Panc1 (cell line): ENCODE measurements at places on chromosomes 2 and 18.

DNA sequence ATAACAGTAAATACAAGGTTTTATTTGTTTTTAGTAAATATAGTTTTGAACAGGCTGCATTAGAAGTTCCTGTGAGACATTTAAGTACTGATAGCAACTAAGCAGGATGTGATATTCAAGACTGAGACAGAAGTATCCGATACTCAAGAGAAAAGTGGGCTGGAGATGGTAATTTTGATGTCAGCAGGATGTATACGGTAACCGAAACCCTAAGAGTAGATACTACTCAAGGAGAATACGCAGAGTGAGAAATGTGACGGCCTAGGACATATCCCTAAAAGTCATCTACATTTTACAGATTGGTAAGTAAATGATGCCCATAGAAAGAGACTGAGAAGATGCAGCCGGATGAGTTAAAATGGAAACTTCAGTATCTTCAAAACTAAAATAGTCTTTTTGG, 115.4 kb downstream of the GORASP2 start:
- DNase-seq, result no peak

DNA sequence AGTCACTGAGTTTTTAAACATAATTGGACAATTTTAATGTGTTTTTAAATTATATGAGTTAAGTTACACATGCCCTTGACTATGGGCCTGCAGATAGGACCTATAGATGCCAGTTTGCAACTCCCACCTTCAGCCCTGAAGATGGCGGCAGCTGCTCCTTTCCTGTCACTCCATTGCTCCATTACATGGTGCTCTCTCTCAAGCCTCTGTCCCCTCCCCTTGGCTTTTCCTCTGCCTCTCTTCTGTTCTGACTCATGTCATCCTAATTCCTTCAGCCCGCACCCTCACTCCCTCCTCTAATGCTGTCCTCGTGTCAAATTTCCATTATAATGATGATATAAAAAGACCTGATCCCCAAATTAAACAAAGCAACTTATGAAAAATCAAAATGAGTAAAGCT, 133.7 kb upstream of the HNRNPA3 start:
- DNase-seq, result no peak

DNA sequence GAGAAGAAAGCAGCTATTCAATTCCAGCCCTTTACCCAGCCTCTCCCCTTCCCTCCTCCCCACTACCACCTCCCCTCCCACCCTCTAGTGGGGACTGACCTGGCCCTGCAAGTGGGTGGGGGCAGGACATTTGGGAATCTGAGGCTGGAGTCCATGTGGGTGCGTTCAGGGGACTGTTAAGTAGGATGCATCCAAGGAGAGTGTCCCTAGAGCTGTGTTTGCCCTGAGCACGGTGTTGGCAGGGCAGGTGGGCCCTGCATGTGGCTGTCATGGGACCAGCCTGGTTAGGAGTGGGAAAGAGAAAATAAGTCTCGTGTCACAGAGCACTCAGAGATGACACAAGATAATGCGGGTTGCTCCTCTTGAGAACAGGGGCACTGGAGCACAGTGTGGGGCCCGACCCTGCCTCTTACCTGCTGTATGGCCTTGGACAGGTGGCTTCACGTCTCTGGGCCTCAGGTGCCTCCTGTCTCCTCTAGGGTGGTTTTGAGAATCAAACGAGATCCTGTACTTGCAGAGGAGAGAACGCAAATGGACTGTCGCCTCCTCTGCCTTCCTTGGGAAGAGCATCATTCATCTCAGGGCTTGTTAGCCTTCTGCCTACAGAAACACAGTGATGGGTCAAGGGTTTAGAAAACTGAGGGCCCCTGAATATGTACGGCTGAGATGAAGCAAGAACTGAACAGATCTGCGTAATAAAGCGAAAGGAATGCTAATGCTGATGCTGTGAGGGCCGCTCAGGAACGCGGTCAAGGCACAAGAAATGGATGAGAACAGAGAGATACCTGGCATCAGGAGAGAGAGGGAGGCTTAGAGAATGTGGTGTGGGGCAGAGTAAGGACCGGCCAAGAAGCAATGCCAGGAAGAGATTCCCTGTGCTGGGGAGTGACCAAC, 187.7 kb upstream of the HAAO start:
- no peak for DNase-seq

GRCh38 chr2:57515366-57515765, 531.2 kb upstream of the VRK2 start:
- no peak for DNase-seq

DNA sequence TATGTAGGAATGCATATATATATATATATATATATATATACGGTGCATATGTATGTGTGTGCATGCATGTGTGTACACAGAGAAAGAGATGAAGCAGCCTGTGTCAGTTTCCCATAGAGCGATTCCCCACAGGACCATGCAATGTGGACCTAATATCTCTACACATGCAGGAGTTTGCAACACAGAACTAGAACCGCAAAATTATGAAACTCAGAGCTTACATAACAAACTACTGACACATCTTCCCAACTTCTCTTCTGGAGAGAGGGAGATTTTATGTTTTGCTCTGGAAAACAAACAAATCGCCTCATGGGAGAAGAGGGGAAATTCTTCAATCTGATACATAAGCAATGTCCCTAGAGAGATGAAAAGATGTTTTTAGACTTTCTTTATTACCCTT, 377.2 kb downstream of the LRATD1 start:
- DNase-seq, result no peak

- no peak for DNase-seq
Observed at GRCh38 chr18:40018266-40018665, 1936.8 kb upstream of the PIK3C3 start.

GRCh38 chr2:101361121-101361520, 26.2 kb downstream of the CREG2 start:
- no peak for DNase-seq

DNA sequence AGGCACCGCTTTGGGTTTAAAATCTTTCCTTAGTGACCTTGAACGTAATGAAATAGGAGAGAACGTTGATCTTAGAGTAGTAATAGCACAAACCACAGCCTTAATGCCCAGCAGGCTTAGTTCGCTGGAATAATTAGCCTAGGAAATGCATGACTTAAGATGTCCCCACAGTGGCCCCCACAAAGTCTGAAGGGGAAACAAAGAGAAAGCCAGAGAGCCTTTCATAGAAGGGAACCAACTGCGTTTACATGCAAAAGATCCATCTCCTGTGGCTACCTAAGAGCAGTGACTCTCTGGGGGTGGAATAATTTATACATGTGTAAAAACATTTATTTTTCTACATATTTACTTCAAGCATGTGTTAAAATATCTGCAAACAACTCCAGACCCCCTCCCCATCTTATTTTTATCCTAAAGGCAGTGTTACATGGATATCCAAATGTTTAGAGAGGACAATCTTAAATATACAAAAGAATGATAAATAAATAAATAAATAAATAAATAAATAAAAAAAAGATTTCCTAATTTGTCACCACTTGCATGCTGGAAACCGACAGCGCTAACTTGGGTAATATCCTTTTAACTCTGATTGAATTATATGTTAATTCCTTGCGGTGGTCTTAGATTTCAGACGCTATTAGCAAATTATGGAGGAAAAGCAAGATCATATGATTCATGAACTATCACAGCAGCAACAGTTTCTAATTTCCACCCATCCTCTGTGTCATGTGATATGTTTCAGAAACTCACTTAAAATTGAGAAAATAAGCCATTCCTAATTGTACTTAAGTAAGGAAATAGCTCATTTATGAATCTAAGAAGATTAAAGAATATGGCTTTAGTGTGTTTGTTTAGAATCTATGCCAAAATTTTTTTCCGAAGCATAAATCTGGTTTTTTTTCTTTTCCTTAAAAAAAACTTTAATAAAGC, 23.4 kb upstream of the CYP1B1 start:
- no peak for DNase-seq

DNA sequence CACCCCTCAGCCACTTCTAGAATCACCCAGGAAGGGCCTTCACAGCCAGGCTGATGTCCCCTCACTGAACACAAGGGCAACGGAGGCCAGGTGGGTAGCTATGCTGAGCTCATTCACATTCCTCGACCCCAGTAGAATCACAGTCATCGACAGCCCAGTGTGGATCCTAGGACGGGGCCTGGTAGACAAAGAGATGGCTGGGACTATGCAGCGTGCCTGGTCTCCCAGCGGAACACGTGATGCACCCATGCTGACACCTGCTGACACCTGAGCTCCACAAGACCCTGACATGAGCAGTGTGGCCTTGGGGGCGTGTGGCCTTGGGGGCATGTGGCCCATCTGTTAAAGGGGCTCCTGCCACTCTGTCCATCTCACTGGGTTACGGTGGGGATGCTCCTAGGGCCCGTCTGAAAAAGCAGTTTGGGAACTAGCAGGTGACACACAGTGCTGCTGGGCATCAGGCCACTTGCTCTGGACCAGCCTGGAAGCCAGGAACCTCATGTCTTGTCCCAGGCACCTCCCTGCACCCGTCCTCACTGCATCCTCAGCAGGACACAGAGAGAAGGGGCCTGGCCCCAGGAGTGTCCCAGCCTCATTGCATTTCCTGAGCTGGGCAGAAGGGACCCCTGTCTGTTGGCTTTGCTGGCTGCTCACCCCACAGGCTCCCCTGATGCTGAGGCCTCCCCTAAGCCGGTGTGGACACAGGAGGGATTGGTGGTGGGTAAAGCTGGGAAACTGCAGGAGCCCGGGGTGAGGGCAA, 9.7 kb downstream of the ECEL1 start:
- DNase-seq, result no peak

DNA sequence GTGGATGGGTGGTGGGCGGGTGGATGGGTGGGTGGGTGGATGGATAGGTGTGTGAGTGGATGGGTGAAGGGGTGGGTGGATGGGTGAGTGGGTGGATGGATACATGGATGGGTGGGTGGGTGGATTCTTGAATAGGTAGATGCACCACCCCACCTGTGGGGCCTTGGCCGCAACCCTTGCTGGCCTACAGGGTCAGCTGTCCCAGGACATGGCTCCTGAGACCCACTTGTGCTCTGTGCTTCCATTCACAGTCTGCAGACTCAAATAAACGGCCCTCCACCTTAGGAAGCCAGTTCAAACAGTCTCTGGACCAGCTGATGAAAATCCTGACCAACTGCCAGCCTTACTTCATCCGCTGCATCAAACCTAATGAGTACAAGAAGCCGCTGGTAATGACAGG, 54.4 kb downstream of the MYO7B start:
- DNase-seq, result no peak
